ENCODE measurements at places on chromosomes 12 and 14.

DNA sequence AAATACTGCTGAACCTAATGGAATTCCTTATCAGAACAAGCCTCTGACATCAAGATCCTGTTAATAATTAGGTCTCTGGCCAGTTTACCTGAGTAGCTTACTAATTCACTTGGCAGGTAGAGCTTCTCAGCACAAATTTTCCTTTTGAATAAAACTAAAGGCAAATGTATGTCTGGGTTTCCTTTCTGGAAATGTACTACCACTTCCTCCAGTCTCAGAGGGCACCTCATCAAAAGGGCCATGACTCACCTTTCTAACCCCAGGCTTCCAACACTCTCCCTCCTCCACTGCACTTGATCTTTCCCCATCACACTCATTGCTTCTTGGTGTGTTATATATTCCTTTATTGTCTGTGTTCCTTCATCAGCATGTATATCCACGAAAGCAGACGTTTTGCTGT, 90.5 kb downstream of the SLC2A13 start:
- no peak for DNase-seq

GRCh38 chr12:63086149-63086915, 64.7 kb downstream of the AVPR1A start:
- DNase-seq = no peak

DNA sequence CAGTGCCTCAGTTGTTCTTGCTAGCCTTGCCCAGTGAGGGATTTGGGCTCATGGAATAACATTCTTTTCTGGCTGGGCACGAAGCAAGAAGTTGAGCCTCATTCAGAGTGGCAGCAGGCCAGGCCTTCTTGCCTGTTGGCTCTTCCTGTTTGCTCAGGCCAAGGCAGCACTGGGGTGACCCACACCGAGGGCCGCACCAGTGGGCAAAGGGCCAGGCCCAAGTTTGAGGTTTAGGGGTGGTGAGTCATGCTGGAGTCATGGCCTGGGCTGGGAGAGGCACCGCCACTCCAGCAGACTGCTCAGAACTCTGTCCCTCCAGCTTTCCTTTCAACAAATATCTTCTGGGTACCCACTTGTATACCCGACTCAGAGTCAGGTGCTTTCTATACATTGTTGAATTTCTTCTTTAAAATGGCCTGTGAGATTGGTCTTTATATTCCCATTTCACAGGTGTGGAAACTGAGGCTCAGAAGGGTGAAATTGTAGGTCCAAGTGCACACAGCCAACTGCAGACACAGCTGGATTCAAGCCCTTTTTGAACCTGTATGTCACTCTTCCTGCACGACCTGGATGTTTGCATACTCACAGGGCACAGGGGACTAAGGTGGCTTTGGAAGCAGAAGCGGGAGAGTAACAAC, 279.4 kb downstream of the FOXN3 start:
- no peak for DNase-seq

GRCh38 chr12:89451841-89452251, 72.8 kb downstream of the GALNT4 start:
- DNase-seq = no peak

- no peak for DNase-seq
Measured at GRCh38 chr12:53868511-53868986, 70.1 kb upstream of the HOXC13 start.

DNA sequence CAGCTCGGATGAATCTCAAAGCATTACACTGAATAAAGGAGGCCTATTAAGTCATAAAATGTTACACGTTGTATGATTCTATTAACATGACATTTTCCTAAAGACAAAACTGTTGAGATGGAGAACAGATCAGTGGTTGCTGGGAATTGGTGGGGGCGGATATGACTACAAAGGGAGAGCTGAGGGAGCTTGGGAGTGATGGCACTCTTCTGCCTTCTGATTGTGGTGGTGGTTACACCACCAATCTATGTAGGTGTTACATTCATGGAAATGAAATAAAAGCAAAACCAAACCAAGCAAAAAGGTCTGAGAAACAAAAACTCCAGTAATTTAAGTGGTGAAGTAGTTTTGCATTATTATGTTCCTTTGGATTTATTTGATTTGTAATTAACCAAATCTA, 16.4 kb upstream of the EVL start:
- no peak for DNase-seq

- DNase-seq = no peak
Measured at GRCh38 chr14:65462411-65462810, 49.9 kb downstream of the FUT8 start.
